ENCODE measurements at places on chromosomes 6 and 20.

- no peak for DNase-seq
Observed at GRCh38 chr6:161251345-161251744, 22.5 kb downstream of the AGPAT4 start.

DNA sequence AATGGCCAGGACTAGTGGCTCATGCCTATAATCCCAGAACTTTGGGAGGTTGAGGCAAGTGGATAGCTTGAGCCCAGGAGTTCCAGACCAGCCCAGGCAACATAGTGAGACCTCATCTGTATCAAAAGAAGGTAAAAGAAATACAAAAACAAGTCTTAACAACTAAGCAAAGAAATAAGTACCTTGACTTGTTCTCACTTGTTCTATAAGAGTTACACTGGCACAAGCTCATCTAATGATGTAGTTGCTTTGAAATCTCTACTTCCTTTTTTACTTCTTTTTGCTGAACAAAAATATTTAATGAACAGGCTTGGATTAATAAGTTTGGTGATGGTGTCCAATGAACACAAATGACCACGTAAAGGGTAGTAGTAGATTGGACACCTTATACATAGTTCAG, 72.2 kb downstream of the SGK1 start:
- DNase-seq: no peak

DNA sequence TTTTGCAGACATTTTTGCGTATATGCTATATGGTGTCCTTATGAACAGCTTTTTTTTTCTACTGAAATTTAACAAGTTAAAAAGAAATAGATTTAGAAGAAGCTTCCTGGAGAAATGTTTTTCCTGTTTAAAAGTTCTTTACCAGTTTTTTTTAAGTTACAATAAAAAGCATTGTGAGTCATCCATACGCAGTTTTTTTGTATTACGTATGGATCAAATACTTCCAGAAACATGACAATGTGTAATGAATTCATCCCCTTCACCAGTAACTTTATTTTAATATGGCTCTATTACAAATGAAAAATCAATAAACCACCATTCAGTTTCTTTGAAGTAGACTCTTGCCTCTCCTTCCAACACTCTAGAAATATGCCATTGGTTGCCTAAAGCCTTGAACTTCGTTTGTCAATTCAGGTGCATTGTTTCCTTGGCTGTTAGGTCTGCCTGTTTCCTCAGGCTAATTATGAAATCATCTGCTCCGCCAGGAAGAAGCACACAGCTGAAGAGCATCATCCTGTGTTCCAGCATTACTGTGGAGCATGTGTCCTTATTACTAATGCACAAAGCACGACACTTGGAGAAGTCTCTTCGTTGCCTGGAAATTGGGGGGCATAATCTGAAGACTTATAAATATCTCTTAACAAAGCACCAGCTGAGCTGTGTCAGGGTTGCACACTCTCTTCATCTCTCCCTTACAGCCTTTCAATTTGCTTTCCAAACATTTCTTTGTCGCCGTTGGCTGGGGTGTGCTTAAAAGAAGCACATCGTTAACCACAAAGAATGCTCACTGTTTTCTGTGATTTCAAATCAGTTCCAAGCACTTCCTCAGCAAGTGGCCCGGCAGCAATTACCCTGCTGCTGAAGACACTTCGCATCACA, 9.6 kb downstream of the MOXD1 start:
- DNase-seq: no peak

DNA sequence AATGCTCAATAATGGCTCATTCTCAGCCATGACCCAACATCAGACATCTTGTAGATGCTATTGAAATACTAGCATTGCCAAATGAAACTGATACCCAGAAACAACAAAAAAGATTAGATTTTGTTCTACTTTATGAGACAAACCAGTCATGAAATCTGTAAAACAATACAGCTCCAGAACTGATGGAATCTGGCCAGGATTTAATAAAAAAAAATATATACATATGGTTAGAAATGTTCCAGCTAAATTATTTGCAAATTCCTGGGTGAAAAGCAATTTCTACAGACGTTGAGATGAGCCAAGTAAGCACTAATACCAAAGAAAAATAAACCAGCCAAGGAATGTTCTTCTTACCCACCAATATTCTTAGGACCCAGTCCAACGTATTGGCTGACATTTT, 201.3 kb downstream of the EPHA7 start:
- no peak for DNase-seq

DNA sequence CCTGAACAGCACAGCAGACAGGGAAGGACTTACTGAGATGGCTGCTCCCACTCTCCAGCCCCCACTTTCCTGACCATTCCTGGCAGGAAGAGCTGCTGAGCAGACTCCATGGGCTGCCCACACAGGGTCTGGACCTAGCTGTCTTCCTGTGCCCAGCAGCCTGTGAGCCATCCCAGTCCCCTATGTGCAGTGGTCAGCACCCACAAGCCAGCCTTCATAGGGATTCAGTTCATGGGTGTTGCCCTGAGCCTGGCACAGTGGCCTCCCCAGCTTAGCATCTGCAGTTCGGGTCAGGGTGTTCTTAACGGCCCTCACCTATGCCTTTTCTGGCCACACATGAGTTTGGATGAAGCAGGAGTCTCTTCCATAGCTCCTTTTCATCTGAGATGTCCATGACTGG, 32.0 kb downstream of the UBD start:
- DNase-seq: no peak
